ENCODE measurements at places on chromosomes 5 and 9.

DNA sequence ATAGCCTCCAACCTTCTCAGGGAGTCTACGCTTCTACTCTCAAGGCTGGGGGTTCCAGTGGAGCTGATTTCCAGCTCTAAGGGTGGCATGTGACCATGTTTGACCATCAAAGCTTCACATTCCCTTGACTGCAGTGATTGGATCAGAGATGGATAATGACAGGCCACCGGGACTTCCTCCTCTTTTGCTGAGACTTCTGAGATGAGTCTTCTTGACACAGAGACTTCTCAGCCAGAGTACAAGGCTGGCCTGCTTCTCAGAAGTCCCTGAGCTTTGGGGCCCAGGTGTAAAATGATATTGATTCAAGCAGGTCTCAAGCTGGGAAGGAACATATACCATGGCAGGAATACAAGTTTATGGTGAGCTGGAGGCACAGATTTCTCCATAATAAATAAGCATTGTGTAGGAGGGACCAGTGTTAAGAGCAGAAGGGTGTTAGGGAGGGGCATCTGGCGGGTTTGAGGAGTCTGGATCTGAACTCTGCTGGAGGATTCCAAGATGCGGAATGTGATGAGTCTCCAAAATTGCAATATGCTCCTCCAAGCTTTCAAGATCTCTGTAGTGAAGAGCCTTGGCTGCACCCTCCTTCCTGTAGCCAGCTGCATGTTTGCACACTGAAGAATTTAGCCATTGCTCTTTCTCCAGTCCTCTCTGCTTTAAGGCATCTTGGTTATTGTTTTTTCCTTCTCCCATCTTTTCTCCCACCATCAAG lies 41.7 kb upstream of the HSD17B4 start:
- DNase-seq, result no peak

DNA sequence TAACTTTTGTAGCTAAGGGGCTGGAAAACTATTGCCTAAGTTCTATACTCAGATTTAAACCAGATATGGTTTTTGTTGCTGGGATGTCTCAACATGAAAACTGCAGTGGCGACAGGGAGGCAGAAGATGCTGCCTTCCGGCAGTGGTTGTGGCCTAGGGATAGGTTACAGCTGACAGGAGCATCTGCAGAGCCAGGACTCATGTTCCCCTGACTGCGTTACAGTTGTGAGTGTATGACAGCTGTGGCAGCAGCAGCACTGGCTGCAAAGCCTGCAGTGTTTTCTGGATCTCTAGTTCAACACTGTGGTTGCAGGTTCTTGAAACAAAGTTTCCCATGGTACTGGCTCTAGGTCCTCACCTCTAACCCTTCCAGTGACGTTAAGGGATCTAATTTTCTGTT lies 498.8 kb upstream of the CDH18 start:
- no peak for DNase-seq

DNA sequence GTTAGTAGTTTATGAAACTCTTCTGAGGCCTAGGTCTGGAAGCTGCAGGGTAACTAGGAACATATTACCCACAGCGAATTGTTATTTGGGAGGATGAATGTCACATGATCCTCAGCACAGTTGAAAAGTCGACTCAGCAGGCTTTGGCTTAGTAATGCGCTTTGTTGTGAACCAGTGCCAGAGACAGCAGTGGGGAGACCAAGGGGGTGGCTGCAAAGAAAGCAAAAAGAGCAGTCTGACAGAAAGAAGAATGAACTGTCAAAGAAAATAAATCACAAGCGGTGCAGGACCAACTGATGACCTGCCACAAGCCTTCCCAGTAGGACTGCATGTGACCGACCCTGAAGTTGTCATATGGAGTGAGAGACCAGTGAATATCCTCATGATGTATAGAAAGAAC lies 170.0 kb downstream of the CCDC171 start:
- DNase-seq, result no peak

- peak; percentile 80 for DNase-seq
Observed at GRCh38 chr9:98263482-98264357, 8.3 kb upstream of the TBC1D2 start.

GRCh38 chr5:43244823-43245565 lies 53.0 kb downstream of the NIM1K start:
- DNase-seq, result peak; percentile 48

DNA sequence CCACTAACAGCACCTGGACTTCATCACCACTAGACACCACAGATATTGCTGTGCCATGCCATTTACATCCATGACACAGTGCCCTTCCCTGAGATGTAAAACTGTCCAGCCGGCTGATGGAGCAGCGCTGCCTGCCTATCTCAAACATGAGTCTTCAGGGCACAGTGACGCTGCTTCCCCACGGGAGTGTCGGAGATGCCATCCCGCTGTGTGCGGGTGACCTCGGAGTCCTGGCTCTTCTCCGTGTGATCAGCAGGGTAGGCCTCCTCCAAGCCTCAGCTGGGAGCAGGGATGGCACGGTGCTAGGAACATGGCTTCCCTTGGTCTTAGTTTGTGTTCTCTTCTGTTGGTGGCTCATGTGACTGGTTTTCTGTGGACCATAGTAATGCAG lies 130.3 kb upstream of the FAM120A start:
- no peak for DNase-seq

- DNase-seq, result no peak
Observed at GRCh38 chr5:100423330-100423729, 111.8 kb upstream of the FAM174A start.

- DNase-seq, result peak; percentile 44
Observed at GRCh38 chr5:176837707-176838115, 27.4 kb downstream of the UNC5A start.

GRCh38 chr5:156407251-156407650 lies 80.3 kb downstream of the SGCD start:
- no peak for DNase-seq

- no peak for DNase-seq
Observed at GRCh38 chr9:8262625-8263622, 463.3 kb upstream of the DMAC1 start.

DNA sequence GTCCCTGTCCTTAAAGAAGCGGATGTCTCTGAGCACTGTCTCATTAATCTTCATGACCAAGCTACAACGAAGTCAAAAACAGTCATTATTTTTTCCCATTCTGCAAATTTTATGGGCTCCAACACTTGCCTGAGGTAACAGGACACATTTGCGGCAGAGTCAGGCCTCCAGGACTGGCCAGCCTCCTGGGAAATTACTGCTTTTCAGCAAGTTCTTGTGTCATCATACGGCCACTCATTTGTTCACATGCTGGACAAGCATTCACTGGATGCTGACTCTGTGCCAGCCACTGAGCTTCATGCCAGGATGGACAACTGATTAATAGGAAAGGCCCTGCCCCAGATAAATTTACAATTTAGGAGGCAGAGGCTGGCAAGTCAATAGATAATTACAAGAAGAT lies 305.7 kb downstream of the ACTL7B start:
- DNase-seq, result no peak

- no peak for DNase-seq
Observed at GRCh38 chr5:177353093-177353492, 1.6 kb upstream of the LMAN2 start.

DNA sequence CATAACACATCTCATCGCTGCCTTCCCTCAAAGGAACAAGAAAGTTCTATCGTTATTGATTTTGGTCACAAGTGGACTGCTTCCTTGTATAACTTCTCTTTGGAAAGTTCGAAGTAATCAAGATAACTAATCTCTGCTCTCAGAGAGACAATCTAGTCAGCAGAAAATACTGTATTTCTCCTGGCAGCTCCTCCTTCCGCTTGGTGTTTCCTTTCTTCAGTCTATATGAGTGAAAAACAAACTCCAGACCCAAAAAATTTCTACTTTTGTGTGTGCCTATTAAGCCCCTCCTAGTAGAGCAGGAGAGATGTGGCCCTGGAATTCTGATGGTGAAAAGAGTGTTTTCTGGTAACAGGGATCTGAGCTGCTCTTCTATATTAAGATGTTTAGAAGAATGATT lies 24.5 kb downstream of the OSTF1 start:
- no peak for DNase-seq

DNA sequence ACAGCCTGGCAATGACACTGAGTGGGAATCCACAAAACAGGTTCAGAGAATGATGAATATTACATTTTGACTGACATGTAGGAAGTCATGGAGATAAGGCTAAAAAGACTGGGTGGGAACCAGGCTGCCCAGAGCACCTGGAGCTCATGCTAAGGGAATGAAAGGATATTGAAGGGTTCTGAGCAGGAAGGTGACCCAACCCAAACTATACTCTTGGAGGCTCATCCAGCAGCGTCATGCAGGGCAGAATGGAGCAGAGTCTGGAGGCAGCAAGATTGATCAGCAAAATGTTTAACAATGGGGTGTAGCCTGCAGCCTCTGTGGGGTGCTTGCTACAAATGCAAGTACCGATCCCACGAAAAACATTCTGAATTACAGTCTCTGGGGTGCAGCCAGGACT lies 120.2 kb downstream of the PSD2 start:
- DNase-seq, result no peak

DNA sequence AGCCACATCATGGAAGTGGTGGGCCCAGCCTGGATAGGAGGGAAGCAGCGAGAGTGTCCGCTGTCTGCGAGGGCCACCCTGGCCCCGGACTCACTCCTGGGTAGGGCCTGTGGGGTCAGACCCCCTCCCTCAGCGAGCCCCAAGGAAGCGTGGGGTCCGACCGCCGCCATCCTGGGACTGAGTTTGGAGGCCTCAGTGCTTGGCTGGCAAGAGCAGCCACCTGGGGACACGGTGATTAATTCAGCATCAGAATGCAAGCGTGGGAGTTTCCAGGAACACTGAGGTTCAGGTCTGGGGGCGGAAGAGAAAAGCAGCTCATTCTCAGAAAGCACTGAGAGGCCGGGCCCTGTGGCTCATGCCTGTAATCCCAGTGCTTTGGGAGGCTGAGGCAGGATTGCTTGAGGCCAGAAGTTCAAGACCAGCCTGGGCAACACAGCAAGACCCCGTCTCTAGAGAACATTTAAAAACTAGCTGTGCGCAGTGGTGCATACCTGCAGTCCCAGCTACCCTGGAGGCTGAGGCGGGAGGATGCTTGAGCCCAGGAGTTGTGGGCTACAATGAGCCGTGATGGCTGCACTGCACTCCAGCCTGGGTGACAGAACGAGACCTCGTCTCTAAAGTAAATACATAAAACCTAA lies 18.3 kb upstream of the CAMSAP1 start:
- no peak for DNase-seq

DNA sequence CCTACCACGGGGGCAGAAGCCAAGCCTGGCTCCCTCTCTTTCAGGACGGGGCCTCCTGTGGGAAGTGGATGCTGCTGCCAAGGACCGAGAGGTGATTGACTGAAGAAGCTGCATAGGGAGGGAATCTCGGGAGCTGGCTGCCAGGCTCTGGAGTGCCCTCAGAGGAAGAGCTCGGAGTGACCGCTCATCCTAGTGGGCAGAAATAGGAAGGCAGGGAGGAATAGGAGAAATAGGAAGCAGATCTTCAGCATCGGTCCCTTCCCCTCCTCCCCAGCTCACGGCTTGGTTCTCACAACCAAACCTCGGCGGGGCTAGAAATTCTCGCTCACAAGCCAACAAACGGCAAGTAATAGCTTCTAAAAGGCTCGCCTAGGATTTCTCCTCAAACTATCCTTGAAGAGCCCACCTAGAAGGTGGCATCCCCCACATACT lies 159.9 kb upstream of the RAI14 start:
- no peak for DNase-seq

- DNase-seq, result no peak
Observed at GRCh38 chr9:125407432-125407973, 145.9 kb downstream of the GAPVD1 start.

- DNase-seq, result no peak
Observed at GRCh38 chr9:2725898-2726649, 8.8 kb downstream of the KCNV2 start.

- no peak for DNase-seq
Observed at GRCh38 chr9:119282476-119283077, 86.7 kb downstream of the BRINP1 start.

DNA sequence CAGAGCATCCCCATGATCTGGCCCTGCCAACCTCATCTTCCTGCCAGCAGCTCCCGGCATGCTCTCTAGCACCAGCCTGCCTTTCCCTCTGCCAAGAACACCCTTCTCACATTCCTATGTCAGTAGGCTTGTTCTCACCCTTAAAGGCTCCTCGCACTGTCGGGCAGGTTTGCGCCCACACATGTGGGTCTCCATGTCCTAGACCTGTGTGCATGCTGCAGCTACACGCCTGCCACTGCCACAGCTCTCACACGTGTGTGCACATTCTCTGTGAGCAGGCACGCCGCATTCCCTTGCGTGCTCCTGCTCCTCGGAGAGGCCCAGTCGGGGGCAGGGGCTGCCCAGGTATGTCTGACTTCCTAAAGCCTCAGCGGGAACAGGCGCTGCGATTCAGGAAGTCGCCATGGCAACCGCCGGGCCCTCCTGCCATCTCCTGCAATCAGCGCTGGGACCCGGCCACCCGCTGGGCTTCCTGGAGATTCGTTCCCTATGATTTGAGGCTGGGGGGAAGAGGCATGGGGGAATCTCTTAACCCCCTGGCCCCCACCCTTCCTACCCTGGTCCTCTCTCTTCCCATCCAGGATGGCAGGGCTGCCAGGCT lies 28.1 kb downstream of the NDUFA8 start:
- DNase-seq, result no peak

DNA sequence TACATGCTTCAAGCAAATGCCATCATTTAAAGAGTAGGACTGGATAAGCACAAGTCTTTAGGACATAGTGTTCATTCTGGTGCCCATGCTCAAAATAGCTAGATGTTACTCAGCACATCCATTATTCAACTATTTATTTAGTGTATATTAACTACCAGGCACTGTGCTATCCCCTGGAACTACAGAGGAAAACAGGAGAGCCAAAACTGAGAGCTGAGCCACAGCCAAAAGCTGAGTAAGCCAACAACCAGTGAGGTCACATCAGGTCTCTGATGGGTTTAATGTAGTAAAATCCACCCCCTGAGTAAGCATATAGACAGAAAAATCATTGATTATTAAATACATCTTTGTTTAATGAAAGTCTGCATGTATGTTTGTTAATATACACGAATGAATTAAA lies 469.3 kb upstream of the DMAC1 start:
- DNase-seq, result no peak

Measured in T-helper 1 cell (primary cell).